Endodermal cell (in vitro differentiated cells): ENCODE measurements at places on chromosomes 5 and 9. TPM values are rescaled to one million over a fixed set of nuclear protein-coding genes. Genes with fewer than 3 reads are reported as not detected.
A peak's percentile ranks its signal among the peaks of the same experiment; 100 is the strongest.

The HAPLN1 gene
- 0.07 to 0.29 TPM (median 0.23 TPM) in 3 replicates for total RNA-seq

The CCL27 gene
- total RNA-seq: 0.49 TPM in 1 of 3 replicates, not detected in the others

DNA sequence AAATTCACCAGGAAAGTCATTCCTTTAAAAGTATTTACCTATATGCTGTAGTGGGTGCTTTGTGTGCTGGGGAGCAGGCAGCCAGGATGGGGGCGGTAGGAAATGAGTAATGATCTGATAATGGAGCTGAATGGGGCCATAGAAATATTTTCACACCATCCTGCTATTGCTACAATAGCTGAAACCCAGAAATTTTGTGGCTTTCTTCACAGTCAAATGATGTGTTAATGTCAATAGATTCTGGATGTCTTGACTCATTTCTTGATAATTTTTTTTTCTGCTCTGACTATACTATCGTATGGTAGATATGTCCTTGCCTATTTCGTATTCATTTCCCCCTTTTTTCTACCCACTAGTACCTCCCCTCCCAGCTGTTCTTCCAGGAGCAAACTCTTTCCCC lies 59.5 kb downstream of the RORB start:
- no peak overlapping the region for H3K4me3 ChIP-seq
- no peak for DNase-seq
- no peaks in the 10 kb centered on the region for H3K36me3 ChIP-seq
- no peak overlapping the region for H3K27ac ChIP-seq
- H3K4me1 ChIP-seq: no peaks in the 10 kb centered on the region
- H3K27me3 ChIP-seq: no peaks in the 10 kb centered on the region

- no peak overlapping the region for H3K4me3 ChIP-seq
- H3K27me3 ChIP-seq: no peaks in the 10 kb centered on the region
Measured at GRCh38 chr9:20997503-20998076, 33.9 kb downstream of the HACD4 start.

DNA sequence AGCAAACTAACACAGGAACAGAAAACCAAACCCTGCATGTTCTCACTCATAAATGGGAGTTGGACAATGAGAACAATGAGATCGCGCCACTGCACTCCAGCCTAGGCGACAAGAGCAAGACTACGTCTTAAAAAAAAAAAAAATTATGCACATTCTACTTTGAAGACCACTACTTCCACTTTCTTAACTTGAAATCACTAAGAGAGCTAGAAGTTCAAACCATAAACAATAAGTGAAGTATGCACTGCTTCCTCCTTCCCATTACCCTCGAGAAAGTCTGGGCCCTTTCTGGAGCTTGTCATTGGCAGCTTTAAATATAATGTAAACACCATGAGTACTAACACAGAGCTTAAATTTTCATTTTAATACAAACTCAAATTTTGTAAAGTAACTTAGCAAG lies 94.9 kb downstream of the TLE1 start:
- no peak for DNase-seq
- no peak overlapping the region for H3K4me3 ChIP-seq
- no peak overlapping the region for H3K27ac ChIP-seq
- peaks cover 26% of the 10 kb centered on the region for H3K4me1 ChIP-seq
- H3K27me3 ChIP-seq: no peaks in the 10 kb centered on the region
- peaks cover 82% of the 10 kb centered on the region for H3K36me3 ChIP-seq

DNA sequence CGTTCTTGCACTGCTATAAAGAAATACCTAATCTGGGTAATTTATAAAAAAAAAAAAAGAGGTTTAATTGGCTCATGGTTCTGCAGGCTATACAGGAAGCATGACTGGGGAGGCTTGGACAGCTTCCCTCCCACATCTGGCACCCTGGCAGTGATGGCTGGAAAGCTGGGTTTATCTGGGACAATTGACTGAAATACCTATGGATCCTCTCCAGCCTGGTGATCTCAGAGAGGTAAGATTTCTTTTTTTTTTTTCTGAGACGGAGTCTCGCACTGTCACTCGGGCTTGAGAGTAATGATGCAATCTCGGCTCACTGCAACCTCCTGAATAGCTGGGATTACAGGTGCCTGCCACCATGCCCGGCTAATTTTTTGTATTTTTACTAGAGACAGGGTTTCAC lies 22.7 kb upstream of the UGCG start:
- no peak overlapping the region for H3K27ac ChIP-seq
- no peak overlapping the region for H3K4me3 ChIP-seq
- no peaks in the 10 kb centered on the region for H3K36me3 ChIP-seq
- DNase-seq: no peak
- peaks cover 36% of the 10 kb centered on the region for H3K27me3 ChIP-seq

The ZNF608 gene
- total RNA-seq: 100 to 157 TPM (median 138 TPM) in 3 replicates

GRCh38 chr5:169696621-169697510 lies 59.8 kb downstream of the DOCK2 start:
- H3K4me3 ChIP-seq: no peak overlapping the region

DNA sequence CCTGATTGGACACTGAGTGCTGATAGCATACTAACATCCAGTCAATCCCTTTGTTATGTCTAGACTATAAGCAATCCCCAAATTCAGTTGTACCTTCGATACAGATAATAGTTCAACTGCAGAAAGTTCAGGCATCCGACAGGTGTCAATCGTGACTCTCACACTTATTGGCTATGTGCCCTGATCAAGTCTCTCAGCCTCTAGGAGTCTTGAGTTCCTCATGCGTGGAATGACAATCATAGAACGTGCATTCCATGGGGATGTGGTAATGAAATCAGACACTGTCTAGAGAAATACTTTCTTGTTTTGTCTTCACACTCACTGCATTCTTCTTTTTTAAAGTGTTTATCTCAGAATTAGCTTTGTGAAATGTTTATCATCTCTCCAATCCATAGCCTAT lies 4.8 kb downstream of the ANKRD34B start:
- H3K4me1 ChIP-seq: no peaks in the 10 kb centered on the region
- no peak for DNase-seq
- H3K4me3 ChIP-seq: no peak overlapping the region
- H3K27ac ChIP-seq: no peak overlapping the region
- peaks cover 82% of the 10 kb centered on the region for H3K27me3 ChIP-seq

GRCh38 chr5:178297751-178298150 lies 65.1 kb upstream of the PHYKPL start:
- H3K4me1 ChIP-seq: no peaks in the 10 kb centered on the region
- H3K27ac ChIP-seq: no peak overlapping the region
- DNase-seq: peak; percentile 33
- H3K4me3 ChIP-seq: no peak overlapping the region

The PCDHB11 gene
- total RNA-seq: 1.7 to 2.6 TPM (median 2.3 TPM) in 3 replicates

- H3K27ac ChIP-seq: no peak overlapping the region
- no peak overlapping the region for H3K4me3 ChIP-seq
- no peaks in the 10 kb centered on the region for H3K4me1 ChIP-seq
- H3K36me3 ChIP-seq: no peaks in the 10 kb centered on the region
- no peak for DNase-seq
Measured at GRCh38 chr5:10125116-10125515, 124.6 kb downstream of the ATPSCKMT start.

DNA sequence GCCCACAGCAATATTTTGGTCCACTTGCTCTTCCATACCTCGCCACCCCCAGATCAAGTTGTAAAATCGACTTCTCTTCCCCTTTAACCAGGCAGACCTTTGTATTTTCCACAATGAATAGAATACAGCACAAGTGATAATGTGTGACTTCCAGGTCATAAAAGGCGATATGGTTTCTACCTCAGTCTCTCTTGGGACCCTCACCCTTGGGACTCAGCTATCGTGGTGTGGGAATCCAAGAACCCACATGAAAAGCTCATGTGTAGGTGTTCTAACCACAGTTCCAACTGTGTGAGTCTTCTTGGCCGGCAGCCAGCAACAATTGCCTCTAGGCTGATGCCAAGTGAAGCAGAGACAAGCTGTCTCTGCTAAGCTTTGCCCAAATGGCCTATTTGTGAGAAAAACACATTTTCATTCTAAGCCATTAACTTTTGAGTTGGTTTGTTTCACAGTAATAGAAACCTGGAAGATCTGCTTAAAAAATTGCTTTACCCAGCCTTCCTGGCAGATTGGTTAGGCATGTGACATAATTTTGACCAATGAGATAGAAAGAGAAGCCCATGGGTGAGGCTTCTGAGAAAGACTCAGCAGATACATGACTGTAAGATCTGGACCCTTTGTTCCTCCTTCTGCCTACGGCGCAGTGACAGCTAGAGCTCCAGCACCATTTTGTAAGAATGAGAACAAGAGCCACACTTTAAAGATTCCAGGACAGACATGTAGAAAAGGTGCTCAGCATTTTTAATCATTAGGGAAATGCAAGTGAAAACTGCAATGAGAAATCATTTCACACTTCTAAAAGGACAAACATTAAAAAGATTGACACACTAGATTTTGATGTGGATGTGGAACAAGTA lies 18.3 kb upstream of the MLLT3 start:
- H3K4me3 ChIP-seq: no peak overlapping the region
- H3K27me3 ChIP-seq: no peaks in the 10 kb centered on the region

- H3K27ac ChIP-seq: no peak overlapping the region
- H3K4me3 ChIP-seq: no peak overlapping the region
- DNase-seq: no peak
- no peaks in the 10 kb centered on the region for H3K4me1 ChIP-seq
Measured at GRCh38 chr5:54620141-54620933, 102.8 kb downstream of the SNX18 start.

GRCh38 chr5:150411245-150411979 lies 1.3 kb downstream of the CD74 start:
- H3K27me3 ChIP-seq: no peaks in the 10 kb centered on the region
- no peak overlapping the region for H3K4me3 ChIP-seq
- H3K4me1 ChIP-seq: no peaks in the 10 kb centered on the region

- H3K36me3 ChIP-seq: peaks cover 4% of the 10 kb centered on the region
- no peak for DNase-seq
- peaks cover 19% of the 10 kb centered on the region for H3K27me3 ChIP-seq
- no peak overlapping the region for H3K4me3 ChIP-seq
Measured at GRCh38 chr9:14307989-14308852, 5.7 kb downstream of the NFIB start.

The TRPM6 gene
- 0.19 to 1.2 TPM (median 0.99 TPM) in 3 replicates for total RNA-seq

The TMOD1 gene
- 7.1 and 8.5 TPM in 2 replicates for total RNA-seq

GRCh38 chr9:78493166-78493742 lies 196.3 kb downstream of the PSAT1 start:
- no peaks in the 10 kb centered on the region for H3K36me3 ChIP-seq
- H3K27ac ChIP-seq: no peak overlapping the region
- H3K4me1 ChIP-seq: no peaks in the 10 kb centered on the region
- no peaks in the 10 kb centered on the region for H3K27me3 ChIP-seq
- no peak for DNase-seq
